PC-9 (cell line): ENCODE measurements at places on chromosomes 1 and 21. TPM values are rescaled to one million over a fixed set of nuclear protein-coding genes. Genes with fewer than 3 reads are reported as not detected.

- no peaks in the 10 kb centered on the region for H3K4me1 ChIP-seq
- DNase-seq, result no peak
- H3K27me3 ChIP-seq, result no peaks in the 10 kb centered on the region
- no peak overlapping the region for H3K4me3 ChIP-seq
These were observed 6.3 kb upstream of the CD247 start for GRCh38 chr1:167524651-167525050.

DNA sequence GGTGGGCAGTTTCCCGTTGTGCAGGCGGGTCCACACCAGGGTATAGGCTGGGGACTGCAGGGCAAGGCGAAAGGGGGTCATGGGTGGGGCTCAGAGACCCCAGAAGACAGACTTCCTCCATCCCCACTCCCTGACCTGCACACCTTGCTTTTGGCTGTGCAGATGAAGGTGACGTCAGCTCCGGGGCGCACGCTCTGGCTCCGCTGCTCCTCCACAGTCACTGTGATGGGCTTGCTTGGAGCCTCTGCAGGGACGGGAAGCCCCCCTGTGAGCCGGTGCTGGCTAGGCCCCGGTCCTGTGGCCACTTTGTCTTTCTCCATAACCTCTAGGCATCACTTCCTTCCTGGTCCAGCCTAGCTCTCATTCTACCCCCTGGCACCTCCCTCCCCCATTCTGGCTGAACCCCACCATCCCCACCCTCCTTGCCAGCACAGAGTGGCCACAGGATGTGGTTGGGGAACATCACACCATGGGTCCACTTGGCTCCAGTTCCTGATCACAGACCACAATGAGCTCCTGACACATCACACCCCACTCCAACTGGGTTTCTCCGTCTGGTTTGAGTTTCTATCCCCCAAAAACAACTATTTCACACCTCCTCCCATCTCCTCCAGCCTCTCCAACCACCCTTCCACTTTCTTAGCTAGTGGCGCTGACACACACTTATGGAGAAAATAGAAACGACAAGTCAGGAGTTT lies 45.2 kb downstream of the LDLRAD2 start:
- no peak overlapping the region for H3K4me3 ChIP-seq
- H3K27me3 ChIP-seq, result no peaks in the 10 kb centered on the region
- DNase-seq, result no peak
- peaks cover 7% of the 10 kb centered on the region for H3K4me1 ChIP-seq
- H3K27ac ChIP-seq, result no peak overlapping the region
- no peaks in the 10 kb centered on the region for H3K36me3 ChIP-seq

GRCh38 chr1:75796376-75797272 lies at the start of gene MSH4:
MSH4 (plus strand) TSS chr1:75796882; CDS start chr1:75796986, 104 bp downstream.
- DNase-seq, result no peak
- no peaks in the 10 kb centered on the region for H3K27me3 ChIP-seq
- peaks cover 11% of the 10 kb centered on the region for H3K4me1 ChIP-seq
- peaks cover 31% of the 10 kb centered on the region for H3K36me3 ChIP-seq
- H3K27ac ChIP-seq, result no peak within 1 kb of the TSS

DNA sequence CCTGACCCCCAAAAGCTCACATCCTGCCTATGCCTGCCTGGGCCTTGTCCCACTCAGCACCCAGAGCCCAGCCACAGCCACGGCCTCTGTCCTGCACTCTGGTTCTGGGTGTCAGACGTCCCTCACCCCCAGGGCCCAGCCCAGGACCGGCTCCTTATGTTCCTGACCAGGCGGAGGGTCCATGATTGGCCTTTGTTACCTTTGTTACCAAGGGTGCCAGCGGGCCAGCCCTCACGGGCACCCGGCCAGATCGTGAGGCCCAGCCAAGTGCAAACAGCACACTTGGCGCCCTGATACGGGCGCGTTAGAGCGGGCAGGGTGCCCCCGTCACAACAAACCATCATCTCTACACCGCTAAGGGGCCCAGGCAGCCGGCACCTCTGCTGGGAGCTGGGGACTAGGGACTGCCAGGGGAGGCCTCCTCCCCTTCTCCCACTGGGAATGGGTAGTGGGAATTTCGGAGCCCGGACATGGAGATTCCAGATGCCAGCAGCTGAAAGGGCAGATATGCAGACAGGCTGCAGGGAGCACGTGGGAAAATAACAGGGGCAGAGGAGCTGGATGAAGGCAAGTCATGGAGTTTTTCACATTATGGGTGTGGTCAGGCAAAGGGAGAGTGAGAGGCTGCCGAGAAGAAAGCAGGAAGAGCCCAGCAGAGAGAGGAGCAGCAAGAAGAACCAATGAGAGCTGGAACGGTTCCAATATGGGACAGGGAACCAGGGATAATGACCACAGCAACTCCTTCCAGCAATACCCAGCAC lies 22.1 kb downstream of the HSPG2 start:
- no peak overlapping the region for H3K4me3 ChIP-seq
- no peaks in the 10 kb centered on the region for H3K36me3 ChIP-seq
- H3K27ac ChIP-seq, result no peak overlapping the region
- no peaks in the 10 kb centered on the region for H3K4me1 ChIP-seq

- no peaks in the 10 kb centered on the region for H3K4me1 ChIP-seq
- no peak for DNase-seq
- no peak overlapping the region for H3K4me3 ChIP-seq
- no peaks in the 10 kb centered on the region for H3K27me3 ChIP-seq
- no peaks in the 10 kb centered on the region for H3K36me3 ChIP-seq
These were observed 626.9 kb upstream of the ADGRL4 start for GRCh38 chr1:79633456-79633855.

- H3K4me3 ChIP-seq, result no peak overlapping the region
- peaks cover 29% of the 10 kb centered on the region for H3K36me3 ChIP-seq
- H3K27me3 ChIP-seq, result no peaks in the 10 kb centered on the region
- H3K4me1 ChIP-seq, result peaks cover 14% of the 10 kb centered on the region
- no peak overlapping the region for H3K27ac ChIP-seq
- DNase-seq, result peak; percentile 83
These were observed 3.2 kb upstream of the C1orf74 start for GRCh38 chr1:209787551-209787950.

- no peaks in the 10 kb centered on the region for H3K27me3 ChIP-seq
- H3K36me3 ChIP-seq, result no peaks in the 10 kb centered on the region
- no peaks in the 10 kb centered on the region for H3K4me1 ChIP-seq
These were observed 185.4 kb downstream of the LMO4 start for GRCh38 chr1:87513966-87514660.

GRCh38 chr1:174519844-174520243 lies 72.1 kb downstream of the GPR52 start:
- DNase-seq, result no peak
- no peaks in the 10 kb centered on the region for H3K4me1 ChIP-seq

AIM2 gene
- not detected in 2 replicates for total RNA-seq

C1orf185 gene
- not detected in 2 replicates for total RNA-seq

APCS gene
- not detected in 2 replicates for total RNA-seq

SPOCD1 gene
- 10.2 and 14.6 TPM in 2 replicates for total RNA-seq

CLEC20A gene
- total RNA-seq, result not detected in 2 replicates

ETV3L gene
- not detected in 2 replicates for total RNA-seq

HSD3B1 gene
- 0.39 TPM in 1 of 2 replicates, not detected in the other for total RNA-seq

NOTCH2 gene
- 106 and 120 TPM in 2 replicates for total RNA-seq

GBP4 gene
- 0.83 and 1.3 TPM in 2 replicates for total RNA-seq

TRIM62 gene
- 9.9 and 14.3 TPM in 2 replicates for total RNA-seq

ESRRG gene
- total RNA-seq, result not detected in 2 replicates

TMEM82 gene
- total RNA-seq, result not detected in 2 replicates

OR2G2 gene
- total RNA-seq, result not detected in 2 replicates
